ENCODE measurements at places on chromosomes 3 and 15.

DNA sequence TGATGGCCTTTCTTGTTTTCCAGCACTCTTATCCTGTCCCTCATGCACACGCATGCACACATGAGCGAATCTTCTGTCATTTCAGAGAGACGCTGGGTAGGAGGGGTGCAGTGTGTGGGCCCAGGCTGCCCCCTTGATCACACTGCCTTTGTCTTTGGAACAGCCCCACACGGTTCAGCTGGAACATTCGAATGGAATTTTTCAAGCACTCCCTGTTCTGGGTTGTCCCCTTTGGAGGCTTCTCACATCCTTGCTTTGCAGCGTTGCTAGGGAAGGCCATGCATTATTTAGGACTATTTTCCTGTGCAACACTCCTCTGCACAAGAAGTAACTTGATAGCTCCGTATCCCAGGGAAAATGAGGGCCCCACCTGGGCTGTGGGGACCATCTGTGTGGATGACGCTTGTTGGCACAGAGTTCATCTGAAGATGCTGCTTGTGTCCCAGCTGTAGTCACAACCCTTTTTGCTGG, 78.4 kb downstream of the SPSB4 start:
- no peak for DNase-seq

DNA sequence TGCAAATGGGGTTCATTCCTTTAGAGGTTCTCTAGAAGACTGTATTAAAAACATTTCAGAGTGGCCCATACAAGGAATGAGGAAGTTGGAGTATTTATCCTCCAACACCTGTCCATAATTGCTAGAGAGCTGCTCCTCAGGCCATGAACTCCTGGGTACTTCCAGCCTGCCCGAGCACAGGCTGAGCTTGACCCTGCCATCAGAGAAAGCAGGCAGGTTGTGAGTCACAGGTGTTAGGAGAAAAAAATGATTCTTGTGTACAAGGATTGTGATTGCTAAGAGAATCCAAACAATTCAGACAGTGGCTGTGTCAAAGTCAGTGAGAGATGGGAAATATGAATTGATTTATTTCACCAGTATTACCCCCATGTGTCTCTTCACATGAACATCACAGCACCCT, 156.8 kb upstream of the GADL1 start:
- no peak for DNase-seq

- DNase-seq, result no peak
Measured at GRCh38 chr3:67011414-67012131, 13.5 kb downstream of the KBTBD8 start.

DNA sequence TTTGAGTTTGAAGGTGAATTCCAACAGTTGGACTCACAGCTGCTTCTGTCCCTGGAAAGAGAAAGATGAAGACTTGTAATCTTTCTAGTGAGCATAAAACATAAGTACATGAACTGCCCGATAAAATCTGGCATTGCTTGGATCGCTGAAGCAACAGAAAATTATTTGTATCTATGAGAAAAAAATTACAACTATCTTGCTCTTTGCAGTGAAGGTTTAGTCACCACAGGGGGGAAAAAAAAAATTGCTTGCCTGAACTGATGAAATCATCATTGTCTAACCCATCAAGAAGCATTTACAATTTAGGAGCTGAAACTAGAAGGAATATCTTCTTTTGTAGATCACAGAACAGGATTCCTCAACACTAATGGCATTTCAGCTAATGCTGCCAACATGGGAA, 20.0 kb downstream of the TMEM207 start:
- DNase-seq, result no peak

DNA sequence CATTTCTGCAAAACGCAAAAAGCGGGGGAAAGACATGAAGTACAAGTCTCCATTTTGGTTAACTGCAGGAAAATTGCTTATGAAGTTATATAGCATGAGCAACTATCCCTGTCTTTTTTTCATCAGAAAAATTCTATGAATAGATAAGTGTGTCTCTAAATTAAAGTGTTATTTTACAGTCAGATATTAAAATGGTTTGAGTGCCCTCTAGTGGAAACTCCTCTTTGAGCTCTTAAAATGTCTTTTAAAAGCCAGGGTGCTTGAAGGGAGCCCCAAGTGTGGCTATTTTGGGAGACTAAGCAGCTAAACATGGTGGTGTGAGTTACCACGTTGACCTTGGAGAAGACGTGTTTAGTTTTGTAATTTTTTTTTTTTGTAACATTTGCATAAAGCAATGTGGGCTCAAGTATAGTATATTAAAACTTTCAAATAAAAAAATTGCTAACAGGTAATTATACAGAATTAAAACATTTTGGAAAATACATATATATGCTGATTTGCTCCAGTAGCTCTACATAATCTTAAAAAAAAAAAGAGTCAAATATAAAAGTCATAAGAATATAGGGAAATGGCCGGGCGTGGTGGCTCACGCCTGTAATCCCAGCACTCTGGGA, 77.2 kb downstream of the PPP2R3A start:
- no peak for DNase-seq

DNA sequence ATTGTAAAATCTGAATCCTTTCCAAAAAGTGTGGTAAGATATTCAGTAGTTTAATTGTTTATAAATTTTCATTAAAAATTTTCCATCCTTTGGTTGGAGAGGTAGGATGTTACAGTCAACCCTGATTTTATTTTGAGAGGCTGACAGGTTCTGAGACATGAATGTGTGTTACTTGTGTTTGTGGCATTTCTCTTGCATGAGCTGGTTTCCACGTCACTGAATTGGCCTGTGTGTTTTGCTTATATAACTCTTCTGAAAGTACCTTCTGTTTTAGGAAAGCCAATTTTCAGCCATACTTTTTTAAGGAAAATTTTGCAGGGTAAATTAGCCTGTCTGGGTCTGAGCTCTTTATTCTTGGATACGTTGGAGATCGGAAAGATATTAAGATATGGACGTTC, 30.7 kb downstream of the PXYLP1 start:
- no peak for DNase-seq

- no peak for DNase-seq
Measured at GRCh38 chr3:43394041-43394554, 107.8 kb downstream of the SNRK start.

GRCh38 chr15:42355291-42355690, 4.0 kb upstream of the CAPN3 start:
- no peak for DNase-seq

GRCh38 chr3:57820479-57820878, 64.4 kb downstream of the SLMAP start:
- DNase-seq, result peak; percentile 66

- peak; percentile 82 for DNase-seq
Measured at GRCh38 chr3:172098698-172099494, 59.5 kb downstream of the FNDC3B start.

DNA sequence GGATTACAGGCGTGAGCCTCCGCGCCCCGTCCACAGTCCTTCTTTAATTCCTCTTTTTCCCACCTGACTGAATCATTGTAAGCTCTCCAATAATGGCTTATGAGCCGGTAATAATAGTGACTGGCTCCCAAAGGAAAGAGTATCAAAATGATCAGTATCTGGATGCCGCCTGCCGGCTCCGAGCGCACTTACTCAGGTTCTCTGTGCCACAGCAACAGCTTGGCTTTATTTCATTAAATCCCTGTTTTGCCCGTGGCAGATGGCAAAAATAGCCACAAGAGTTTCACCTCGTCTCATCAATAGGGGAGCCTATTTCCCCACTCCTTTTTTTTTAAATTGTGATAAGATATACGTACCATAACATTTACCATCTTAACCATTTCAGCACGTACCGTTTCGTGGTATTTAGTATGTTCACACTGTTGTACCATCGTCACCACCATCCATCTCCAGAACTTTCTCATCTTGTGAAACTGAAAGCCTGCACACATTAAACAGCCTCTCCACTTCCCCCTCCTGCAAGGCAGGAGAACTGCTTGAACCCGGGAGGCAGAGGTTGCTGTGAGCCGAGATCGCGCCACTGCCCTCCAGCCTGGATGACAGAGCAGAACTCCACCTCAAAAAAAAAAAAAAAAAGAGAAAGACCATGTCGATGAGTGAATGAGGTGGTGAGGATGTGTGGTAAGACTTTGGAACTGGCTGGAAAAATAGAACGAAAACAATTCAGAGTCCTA, 80.7 kb upstream of the DLG1 start:
- DNase-seq, result no peak

- DNase-seq, result no peak
Measured at GRCh38 chr15:35741395-35741794, 195.4 kb upstream of the DPH6 start.

- DNase-seq, result no peak
Measured at GRCh38 chr15:80518522-80518921, 114.3 kb downstream of the ARNT2 start.

GRCh38 chr3:171850320-171850959, 7.3 kb downstream of the TMEM212 start:
- DNase-seq, result no peak

- no peak for DNase-seq
Measured at GRCh38 chr3:190718671-190719070, 143.8 kb downstream of the GMNC start.

DNA sequence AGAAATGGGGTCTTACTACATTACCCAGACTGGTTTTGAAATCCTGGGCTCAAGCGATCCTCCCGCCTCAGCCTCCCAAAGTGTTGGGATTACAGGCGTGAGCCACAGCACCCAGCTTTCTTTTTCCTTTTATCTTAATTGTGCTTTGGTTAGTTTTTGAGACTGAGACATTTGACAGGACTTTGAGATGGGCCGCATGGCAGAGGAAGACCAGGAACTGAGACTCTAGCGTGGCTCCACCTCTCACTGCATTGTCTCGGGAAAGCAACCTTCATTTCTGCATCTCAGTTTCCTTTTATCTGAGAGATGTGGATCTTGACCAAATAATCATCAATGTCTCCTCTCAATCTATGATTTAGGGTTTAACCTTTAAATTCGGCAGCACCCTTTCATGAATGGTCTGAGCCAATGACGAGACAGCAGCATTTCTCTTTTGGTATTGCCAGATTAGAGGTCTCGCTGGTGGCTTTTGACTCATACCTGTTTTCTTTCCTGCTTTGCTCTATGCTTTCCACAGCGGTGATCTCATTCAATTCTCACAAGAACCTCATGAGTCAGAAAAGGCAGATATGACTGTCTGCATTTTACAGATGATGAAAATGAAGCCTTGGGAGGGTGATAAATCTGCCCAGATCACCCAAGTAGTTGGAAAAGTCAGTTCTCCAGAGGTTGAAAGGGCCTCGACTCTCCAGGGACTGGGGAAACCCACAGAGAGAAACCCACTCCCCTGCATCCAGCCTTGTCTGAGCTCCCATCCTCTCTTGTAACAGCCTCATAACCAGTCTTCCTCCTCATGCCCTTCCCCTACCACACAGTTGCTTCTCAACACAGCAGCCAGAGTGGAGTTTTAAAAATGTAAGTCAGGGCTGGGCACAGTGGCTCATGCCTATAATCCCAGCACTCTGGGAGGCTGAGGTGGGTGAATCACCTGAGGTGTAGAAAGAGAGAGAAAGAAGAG, 84.8 kb upstream of the FOXB1 start:
- DNase-seq, result no peak

DNA sequence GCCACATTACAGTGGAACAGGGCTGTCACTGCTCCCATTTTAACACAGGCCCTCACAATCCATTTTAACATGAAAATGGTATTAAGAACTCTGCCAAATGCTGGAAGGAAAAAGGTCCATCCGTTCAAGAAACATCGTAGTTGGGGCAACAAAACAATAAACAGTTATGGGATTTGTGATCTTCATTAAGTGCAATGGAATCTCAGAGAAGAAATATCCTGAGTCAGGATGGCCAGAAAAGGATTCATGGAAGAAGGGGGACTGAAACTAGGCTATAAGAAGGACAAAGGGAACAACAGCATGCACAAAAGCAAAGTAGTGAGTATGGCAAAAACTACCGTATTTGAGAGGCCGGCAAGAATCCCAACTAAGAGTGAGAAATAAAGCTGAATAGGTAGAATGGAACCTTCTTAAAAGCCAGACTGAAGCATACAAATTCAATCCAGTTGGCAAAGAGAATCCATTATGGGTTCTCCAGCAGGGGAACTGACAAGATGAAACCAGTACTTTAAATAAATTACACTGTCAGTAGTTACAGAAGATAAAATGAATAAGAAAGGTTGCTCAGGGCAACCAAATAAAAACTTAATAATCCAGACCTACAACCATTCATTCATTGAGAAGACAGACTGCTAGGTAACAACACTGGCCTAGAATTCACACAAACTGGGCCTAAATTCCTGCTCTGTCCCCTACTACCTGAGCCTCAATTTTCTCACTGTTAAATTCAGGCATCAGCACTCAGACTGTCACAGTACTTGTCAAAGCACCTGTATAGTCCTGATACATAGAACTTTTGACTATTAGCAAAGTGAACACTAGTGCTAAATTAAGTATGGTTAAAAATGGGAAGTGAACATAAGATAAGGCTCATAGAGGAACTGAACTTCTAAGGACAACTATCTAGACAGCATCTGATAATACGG, 6.3 kb downstream of the TBL1XR1 start:
- no peak for DNase-seq

- DNase-seq, result no peak
Measured at GRCh38 chr3:47791193-47791855, 9.6 kb upstream of the SMARCC1 start.

- no peak for DNase-seq
Measured at GRCh38 chr3:103873021-103873420, 1438.2 kb downstream of the ZPLD1 start.

DNA sequence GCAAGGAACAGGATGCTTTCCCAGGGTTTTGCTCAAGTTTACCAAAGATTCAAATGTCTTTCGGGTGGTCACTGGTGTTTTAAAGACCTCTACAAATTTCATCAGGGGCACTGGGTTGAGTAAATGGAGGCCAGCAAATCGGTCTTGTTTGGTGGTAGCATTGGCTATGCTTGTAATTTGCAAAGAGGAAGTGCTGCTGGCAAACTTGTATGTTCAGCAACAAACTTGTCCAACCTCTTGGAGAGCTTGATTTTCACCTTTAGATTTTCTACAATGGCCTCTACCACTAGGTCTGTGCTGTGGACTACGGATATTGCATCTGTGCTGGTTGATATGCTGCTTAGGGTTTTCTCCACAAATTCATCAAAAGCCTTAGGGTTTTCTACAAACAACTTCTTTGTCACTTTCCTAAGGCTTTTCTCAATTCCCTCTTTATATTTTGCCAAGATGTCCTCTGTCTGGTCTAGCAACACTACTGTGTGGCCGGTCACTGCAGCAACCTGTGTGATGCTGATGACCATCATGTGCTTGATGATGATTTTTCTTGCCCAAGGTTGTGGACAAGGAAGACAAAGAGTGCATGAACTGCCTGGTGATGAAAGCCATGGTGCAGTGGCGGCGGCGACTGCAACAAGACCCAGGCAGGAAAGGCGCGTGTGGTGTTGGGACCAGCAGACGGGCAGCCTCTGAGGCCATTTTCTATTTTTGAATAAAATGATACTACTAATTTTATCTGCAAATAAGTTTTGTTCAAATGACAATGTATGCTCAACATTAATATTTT, 50.8 kb downstream of the RFX7 start:
- no peak for DNase-seq

DNA sequence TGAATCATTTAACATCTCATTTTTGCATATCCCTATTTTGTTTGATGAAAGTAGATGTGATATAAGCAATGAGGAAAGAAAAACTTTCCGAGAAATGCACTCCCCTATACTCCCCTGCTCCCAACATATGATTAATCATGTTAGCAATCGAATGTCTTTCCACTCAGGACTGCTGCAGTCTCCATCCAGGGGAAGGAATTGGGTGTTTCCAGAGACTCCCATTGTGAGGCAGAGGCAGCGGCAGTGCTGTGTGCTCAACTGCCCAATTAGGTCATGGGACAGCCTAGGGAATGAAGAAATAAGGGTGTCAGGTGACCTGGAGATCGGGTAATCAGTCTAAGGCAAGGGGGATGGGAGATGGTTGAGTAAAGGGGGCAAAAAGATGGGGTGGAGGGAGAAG, 268.6 kb upstream of the MEIS2 start:
- no peak for DNase-seq

GRCh38 chr15:99906793-99907192, 173.6 kb upstream of the LYSMD4 start:
- DNase-seq, result no peak

GRCh38 chr3:112273536-112273935, 20.5 kb downstream of the SLC9C1 start:
- no peak for DNase-seq
